ENCODE measurements at places on chromosomes 11 and 22. TPM values are rescaled to one million over a fixed set of nuclear protein-coding genes. Genes with fewer than 3 reads are reported as not detected.
A peak's percentile ranks its signal among the peaks of the same experiment; 100 is the strongest.

DNA sequence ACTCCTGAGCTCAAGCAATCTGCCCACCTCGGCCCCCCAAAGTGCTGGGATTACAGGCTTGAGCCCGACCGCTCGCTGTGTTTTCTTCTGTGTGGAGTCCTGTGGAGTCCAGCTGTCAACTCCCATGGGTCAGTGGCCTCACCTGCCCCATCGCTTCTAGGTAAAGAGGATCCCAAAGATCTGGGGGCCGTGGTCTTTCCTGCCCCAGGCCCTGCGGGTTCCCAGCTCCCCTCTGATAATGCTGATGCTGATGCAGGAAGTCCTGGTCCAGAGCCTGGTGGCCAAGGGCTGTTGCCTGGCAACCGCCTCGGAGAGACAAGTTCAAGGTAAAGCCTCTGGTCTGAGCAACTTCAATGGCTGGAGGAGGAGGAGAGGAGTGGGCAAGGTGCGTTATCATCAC, 9.6 kb downstream of the SSTR3 start:
- no peak overlapping the region for H3K27ac ChIP-seq
- H3K36me3 ChIP-seq: peaks cover 17% of the 10 kb centered on the region
- H3K4me3 ChIP-seq: no peak overlapping the region
- no peaks in the 10 kb centered on the region for H3K27me3 ChIP-seq
- no peak for DNase-seq
- H3K4me1 ChIP-seq: peaks cover 8% of the 10 kb centered on the region

GRCh38 chr11:24295360-24295759, 201.5 kb upstream of the LUZP2 start:
- H3K4me3 ChIP-seq: no peak overlapping the region
- H3K27ac ChIP-seq: no peak overlapping the region
- no peak for DNase-seq
- H3K4me1 ChIP-seq: peaks cover 6% of the 10 kb centered on the region
- H3K36me3 ChIP-seq: no peaks in the 10 kb centered on the region

DNA sequence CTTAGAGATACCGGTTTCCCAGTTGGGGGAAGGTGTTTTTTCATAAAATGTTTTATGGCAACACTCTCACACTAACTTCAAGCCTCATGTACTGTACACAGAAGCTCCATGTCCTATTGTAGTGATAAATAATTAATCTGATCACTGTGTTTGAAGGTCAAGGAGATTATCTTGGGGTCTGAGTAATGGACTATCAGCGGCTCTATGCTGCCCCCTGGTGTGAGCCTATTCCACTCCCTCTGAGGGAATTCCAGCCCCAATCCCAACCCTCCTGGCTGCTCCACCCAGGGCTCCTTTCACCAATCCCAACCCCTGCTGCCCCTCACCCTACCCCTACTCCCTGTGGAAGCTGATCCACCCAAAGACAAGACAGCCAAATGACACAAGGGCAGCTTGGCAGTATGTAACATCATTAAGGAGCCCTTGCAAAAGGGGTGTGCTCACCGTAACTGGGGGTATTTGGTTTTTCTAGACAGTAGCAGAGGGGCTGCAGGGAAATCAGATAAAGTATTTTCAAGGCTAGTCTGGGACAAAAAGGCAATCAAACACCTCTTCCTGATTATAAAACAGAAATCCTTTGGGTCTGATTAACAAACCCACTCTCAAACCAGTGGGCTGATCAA, 22.3 kb downstream of the HPS4 start:
- H3K4me3 ChIP-seq: no peak overlapping the region
- no peak overlapping the region for H3K27ac ChIP-seq
- H3K4me1 ChIP-seq: no peaks in the 10 kb centered on the region
- H3K27me3 ChIP-seq: no peaks in the 10 kb centered on the region
- peak; percentile 71 for DNase-seq

MS4A4A gene
- not detected for total RNA-seq

CRYBA4 gene
- not detected for total RNA-seq

TNNT3 gene
- not detected for total RNA-seq

Measured in Calu3 (cell line).